ENCODE measurements at places on chromosomes 7 and 10. TPM values are rescaled to one million over a fixed set of nuclear protein-coding genes. Genes with fewer than 3 reads are reported as not detected.
A peak's percentile ranks its signal among the peaks of the same experiment; 100 is the strongest.

DNA sequence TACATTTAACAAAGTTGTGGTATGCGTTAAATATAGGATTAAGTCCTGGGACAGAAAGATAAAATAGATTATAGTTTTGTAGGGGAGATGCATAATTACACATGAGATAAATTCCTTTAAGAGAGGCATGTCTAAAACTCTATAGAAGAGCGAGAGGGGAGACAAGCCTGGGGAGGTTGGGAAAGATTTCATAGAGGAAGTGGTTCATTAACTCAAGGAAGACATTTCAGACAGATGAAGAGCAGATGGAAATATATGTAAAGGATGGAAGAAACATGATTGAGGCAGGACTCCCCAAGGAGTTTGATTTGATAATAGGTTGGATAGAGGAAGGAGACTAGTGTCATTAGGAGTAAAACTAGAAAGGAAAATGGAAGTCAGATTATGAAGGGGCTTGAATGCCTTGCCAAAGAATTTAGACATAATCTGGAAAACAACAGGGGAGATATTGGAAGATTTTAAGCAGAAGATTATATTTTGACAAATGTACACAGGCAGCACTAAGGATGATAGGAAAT lies 96.1 kb downstream of the PHTF2 start:
- no peaks in the 10 kb centered on the region for H3K27me3 ChIP-seq
- no peak overlapping the region for H3K4me3 ChIP-seq
- H3K27ac ChIP-seq, result no peak overlapping the region
- no peaks in the 10 kb centered on the region for H3K36me3 ChIP-seq
- no peak for DNase-seq
- H3K4me1 ChIP-seq, result peaks cover 6% of the 10 kb centered on the region

MUC12 gene
- total RNA-seq, result not detected

GRCh38 chr10:1208366-1209311 lies 152.5 kb downstream of the WDR37 start:
- H3K36me3 ChIP-seq, result no peaks in the 10 kb centered on the region
- no peak overlapping the region for H3K27ac ChIP-seq
- no peak overlapping the region for H3K4me3 ChIP-seq
- H3K27me3 ChIP-seq, result no peaks in the 10 kb centered on the region

PHKG1 gene
- 1.4 TPM for total RNA-seq

FANK1 gene
- 10.9 TPM for total RNA-seq

CASD1 gene
- total RNA-seq, result 40.1 TPM

- no peaks in the 10 kb centered on the region for H3K36me3 ChIP-seq
- H3K27ac ChIP-seq, result no peak overlapping the region
- H3K4me1 ChIP-seq, result no peaks in the 10 kb centered on the region
- no peak overlapping the region for H3K4me3 ChIP-seq
- DNase-seq, result no peak
- H3K27me3 ChIP-seq, result no peaks in the 10 kb centered on the region
These were observed 109.2 kb downstream of the OSBPL3 start for GRCh38 chr7:24870766-24871165.

- DNase-seq, result no peak
- no peaks in the 10 kb centered on the region for H3K36me3 ChIP-seq
- no peaks in the 10 kb centered on the region for H3K27me3 ChIP-seq
- peak overlapping the region; percentile 83 for H3K27ac ChIP-seq
These were observed 3.5 kb downstream of the SKIDA1 start for GRCh38 chr10:21521751-21522533.

DNA sequence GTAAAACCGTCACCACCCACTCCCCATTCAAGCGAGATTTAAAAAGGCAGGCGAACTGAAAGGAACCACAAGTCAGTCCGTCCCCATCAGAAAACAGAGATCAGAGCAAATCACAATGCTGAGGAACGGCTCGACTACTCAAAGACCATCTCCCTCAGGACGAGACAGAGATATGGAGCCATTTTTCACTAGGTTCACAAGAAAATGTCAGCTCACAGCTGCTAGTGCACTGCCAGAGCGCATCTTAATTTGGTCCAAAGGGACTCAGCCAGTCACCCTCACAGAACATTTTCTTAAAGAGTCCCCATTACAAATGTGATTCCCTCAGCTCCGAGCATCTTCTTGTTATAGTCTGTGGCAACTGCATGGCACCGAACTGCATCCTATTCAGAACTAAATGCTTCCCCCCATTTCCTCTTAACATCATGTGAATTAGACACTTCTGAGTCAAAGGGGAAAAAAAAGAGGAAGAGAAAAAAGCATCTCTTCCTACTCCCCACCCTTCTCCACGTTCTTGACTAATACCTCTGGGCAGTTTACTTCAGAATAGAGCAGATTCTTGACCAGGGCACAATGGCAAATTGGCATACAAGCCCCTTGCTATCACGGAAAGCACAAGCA lies 683.9 kb downstream of the MAGI2 start:
- no peaks in the 10 kb centered on the region for H3K27me3 ChIP-seq
- H3K4me1 ChIP-seq, result peaks cover 10% of the 10 kb centered on the region
- DNase-seq, result no peak
- no peak overlapping the region for H3K27ac ChIP-seq

CALML3 gene
- not detected for total RNA-seq

DNA sequence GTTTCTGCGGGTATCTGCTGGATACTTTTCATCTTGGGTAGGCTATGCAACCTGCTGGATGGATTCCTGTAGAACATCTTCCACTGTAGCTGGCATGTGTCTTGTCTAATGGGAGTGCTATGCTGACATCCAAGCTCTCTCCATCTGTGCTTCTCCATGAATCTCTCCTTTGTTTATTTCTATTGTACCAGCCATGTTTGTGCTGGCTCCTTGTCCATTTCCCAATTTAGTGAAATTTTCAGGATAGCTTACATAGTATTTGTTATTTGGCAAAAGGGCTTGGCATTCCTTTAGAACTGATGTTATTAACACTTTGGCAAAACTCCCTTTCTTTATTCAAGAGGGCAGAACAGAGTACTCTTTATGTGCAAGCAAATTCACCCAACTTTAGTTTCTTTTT lies 198.0 kb downstream of the CSTF2T start:
- H3K4me1 ChIP-seq, result peaks cover 6% of the 10 kb centered on the region
- no peak for DNase-seq
- no peaks in the 10 kb centered on the region for H3K27me3 ChIP-seq
- H3K27ac ChIP-seq, result no peak overlapping the region
- H3K36me3 ChIP-seq, result no peaks in the 10 kb centered on the region

- H3K36me3 ChIP-seq, result no peaks in the 10 kb centered on the region
- H3K4me1 ChIP-seq, result no peaks in the 10 kb centered on the region
- no peak for DNase-seq
- no peak overlapping the region for H3K4me3 ChIP-seq
- no peak overlapping the region for H3K27ac ChIP-seq
These were observed 212.8 kb downstream of the IPMK start for GRCh38 chr10:58054881-58055280.

- no peak overlapping the region for H3K27ac ChIP-seq
- H3K36me3 ChIP-seq, result no peaks in the 10 kb centered on the region
- no peaks in the 10 kb centered on the region for H3K27me3 ChIP-seq
- H3K4me1 ChIP-seq, result no peaks in the 10 kb centered on the region
- no peak for DNase-seq
These were observed 110.7 kb downstream of the ANKRD30A start for GRCh38 chr10:37236093-37236492.

NEUROD6 gene
- not detected for total RNA-seq

DNA sequence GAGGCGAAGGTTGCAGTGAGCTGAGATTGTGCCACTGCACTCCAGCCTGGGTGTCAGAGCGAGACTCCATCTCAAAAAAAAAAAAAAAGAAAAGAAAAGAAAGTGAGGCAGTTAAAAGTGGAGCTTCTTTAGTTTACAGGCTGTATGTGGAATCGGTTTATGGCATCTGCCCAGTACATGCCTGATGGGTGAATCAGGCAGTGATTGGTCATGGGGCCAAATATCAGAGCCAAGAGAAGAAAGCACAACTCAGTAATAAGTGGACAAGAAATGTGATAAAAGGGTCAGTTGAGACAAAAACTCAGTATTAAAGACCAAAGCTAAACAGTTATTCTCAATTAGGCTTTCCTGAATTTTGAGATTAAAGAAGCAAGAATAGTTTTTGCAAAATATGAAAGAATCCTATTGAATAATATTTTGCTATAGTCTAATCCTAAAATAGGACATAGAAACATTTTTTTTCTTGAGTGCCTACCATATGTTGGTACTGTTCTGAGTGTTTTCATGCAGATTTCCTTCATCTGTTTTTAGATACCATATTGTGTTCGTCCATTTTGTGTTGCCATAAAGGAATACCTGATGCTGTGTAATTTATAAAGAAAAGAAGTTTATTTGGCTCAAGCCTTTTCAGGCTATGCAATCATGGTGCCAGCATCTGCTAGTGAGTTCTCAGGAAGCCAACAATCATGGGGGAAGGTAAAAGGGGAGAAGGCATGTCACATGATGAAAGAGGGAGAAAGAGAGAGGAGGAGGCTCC lies 14.4 kb downstream of the CDC14C start:
- DNase-seq, result peak; percentile 13
- no peaks in the 10 kb centered on the region for H3K4me1 ChIP-seq
- no peak overlapping the region for H3K27ac ChIP-seq
- H3K36me3 ChIP-seq, result no peaks in the 10 kb centered on the region
- H3K4me3 ChIP-seq, result no peak overlapping the region

GRCh38 chr7:21828841-21829240 lies 116.9 kb downstream of the CDCA7L start:
- DNase-seq, result peak; percentile 23
- H3K36me3 ChIP-seq, result no peaks in the 10 kb centered on the region
- H3K27ac ChIP-seq, result no peak overlapping the region
- no peak overlapping the region for H3K4me3 ChIP-seq

GRCh38 chr10:117684672-117685211 lies 142.2 kb downstream of the EMX2 start:
- peak; percentile 28 for DNase-seq
- H3K36me3 ChIP-seq, result no peaks in the 10 kb centered on the region
- H3K27me3 ChIP-seq, result no peaks in the 10 kb centered on the region
- no peak overlapping the region for H3K27ac ChIP-seq

DNA sequence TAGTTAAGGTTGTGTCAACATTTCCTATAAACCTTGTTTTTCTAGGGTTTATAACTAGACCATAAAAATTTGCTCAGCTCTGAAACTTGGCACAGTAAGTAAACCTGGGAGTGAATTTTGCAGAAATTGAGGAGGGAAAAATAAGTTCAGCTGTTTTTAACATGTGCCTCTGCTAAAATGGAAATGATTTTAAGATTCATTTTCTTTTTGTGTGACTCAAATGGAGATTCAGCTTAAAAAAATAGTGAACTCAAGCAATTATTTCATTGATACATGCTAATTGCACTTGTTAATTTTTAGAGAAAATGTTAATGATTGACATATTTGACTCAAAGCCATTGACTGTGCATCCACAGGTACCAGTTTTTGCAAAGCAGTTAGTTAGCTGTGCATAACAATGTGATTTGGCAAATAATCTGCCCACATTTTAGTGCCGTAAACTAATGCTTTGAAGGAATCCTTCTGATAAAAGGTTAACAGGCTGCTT lies 68.5 kb upstream of the ZNF438 start:
- H3K27ac ChIP-seq, result no peak overlapping the region
- H3K4me1 ChIP-seq, result no peaks in the 10 kb centered on the region
- no peak overlapping the region for H3K4me3 ChIP-seq
- H3K27me3 ChIP-seq, result no peaks in the 10 kb centered on the region

DNA sequence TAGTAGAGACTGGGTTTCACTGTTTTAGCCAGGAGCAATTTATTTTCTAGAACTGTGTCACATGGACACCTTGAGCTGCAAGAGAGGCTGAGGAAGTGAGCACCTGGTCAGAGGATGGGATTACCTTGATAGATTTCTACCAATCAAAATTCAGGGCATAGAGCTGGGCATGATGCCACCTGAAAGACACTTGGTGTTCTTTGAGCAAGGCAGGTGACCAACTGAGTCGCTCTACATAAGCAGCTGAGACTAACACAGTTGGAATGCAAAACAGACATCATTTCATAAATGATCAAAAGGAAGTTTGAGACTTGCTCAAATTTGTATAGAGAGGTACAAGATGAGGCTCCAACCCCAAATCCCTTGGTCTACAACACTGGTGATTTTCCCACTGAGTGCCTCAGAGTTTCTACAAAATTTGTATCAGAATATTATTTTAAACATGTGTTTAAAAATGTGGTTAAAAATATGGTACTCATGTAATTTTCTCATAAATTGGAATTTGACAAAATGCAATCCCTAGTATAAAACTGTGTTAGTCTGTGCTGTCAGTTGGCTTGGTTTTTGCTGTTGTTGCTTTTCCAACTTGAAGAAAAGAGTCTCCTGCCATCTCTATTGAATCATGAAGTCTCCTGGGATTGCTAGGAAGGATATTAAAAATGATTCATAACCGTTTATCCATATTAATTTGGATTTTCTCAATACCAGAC lies 156.4 kb upstream of the MDFIC start:
- no peaks in the 10 kb centered on the region for H3K36me3 ChIP-seq
- no peak for DNase-seq
- H3K27ac ChIP-seq, result no peak overlapping the region

LRMDA gene
- total RNA-seq, result 31.7 TPM

CALHM1 gene
- not detected for total RNA-seq

DNA sequence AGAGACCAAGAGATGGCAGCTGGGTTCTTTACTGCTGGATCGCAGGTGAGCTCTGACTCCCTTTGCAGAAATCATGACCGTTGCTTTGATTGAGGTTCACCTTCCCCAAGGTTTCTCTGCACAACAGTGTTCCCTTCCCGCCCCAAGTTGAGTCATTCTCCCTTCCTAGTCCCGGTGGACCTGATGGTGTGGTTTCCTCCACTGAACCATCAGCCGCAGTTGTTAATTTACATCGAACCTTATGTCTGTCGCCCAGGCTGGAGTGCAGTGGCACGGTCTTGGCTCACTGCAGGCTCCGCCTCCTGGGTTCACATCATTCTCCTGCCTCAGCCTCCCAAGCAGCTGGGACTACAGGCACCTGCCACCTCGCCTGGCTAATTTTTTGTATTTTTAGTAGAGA lies 5.8 kb downstream of the ZSCAN25 start:
- no peak for DNase-seq
- H3K36me3 ChIP-seq, result peaks cover 77% of the 10 kb centered on the region
- H3K4me1 ChIP-seq, result peaks cover 5% of the 10 kb centered on the region
- no peak overlapping the region for H3K27ac ChIP-seq

DNA sequence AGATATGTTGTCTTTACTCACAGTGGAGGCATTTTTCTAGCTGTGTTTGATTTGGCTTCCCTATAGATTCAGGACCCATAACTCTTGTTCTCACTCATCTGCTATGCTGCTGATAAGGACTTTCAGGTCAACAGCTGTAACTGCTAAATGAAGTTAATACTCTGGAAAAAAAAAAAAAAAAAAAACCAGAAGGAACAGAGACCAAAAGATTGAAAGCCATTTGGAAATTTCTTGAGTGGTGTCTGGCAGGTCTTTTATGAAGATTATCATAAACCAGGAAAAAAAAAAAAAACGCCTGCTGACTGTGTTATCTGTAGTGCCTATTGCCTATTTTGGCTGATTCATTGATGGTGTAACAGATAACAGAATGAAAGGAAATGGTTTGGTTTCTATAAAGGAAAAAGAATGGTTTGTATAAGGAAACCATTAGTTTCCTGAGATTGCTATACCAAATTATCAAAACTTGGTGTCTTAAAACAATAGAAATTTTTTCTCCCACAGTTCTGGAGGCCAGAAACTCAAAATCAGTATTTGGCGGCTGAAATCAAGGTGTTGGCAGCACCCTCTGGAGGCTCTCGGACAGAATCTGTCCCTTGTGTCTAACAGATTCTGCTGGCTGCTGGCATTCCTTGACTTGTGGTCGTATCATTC lies 60.5 kb upstream of the BET1 start:
- DNase-seq, result no peak
- H3K4me3 ChIP-seq, result no peak overlapping the region
- H3K27ac ChIP-seq, result no peak overlapping the region

- H3K27me3 ChIP-seq, result no peaks in the 10 kb centered on the region
- H3K4me3 ChIP-seq, result no peak overlapping the region
- no peak for DNase-seq
- H3K36me3 ChIP-seq, result no peaks in the 10 kb centered on the region
- H3K27ac ChIP-seq, result no peak overlapping the region
These were observed 27.4 kb upstream of the TMEM72 start for GRCh38 chr10:44883593-44884331.

BAMBI gene
- total RNA-seq, result 0.22 TPM

Data from thyroid gland (tissue), 4 donors.